ENCODE measurements at places on chromosomes 12 and 14.

DNA sequence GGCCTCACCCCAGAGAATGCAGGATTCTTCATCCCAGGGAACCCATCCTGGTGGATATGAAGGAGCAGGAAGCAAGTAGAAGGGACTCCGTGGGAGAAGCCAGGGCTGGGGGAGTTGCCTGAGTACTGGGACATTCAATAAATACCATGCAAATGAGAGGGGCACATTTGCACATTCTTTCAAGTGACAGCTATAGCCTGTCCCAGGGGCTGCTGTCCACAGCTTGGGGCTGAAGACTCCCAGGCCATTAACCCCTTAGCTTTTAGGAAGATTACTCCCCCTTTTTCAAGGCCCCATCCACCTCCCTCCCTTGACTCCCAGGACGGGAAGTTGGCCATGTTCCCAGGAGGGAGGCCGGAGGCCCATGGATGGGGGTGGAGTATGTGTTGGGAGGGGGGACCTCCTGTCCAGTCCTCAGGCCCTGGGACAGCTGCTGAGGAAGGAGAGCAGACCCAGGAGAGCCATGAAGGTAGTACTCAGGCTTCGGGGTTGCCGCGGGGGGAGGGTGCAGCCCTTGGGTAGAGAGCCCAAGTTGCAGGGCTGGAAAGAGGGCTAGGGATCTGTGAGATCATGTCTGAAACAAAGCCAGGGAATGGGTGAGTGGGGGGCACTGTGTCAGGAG, 974 bp upstream of the TNS2 start:
- peak; percentile 66 for DNase-seq

DNA sequence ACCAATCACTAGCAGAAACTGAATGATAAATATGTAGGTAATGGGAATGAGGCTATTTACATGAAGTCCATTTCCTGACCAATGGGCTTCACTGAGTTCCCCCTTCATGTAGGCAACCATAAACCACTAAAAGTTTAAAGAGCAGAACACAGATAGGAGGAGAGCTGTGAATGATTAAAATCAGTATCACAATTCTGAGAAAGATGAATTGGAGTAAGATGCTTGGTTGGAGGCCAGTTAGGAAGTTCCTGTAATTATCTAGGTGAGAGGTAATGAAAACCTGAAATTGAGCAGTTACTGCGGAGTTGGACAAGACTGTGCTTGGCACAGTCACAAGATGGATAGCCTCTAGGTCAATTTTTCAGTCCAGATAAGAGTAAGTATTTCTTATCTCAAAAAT, 56.6 kb downstream of the GALNT4 start:
- no peak for DNase-seq

DNA sequence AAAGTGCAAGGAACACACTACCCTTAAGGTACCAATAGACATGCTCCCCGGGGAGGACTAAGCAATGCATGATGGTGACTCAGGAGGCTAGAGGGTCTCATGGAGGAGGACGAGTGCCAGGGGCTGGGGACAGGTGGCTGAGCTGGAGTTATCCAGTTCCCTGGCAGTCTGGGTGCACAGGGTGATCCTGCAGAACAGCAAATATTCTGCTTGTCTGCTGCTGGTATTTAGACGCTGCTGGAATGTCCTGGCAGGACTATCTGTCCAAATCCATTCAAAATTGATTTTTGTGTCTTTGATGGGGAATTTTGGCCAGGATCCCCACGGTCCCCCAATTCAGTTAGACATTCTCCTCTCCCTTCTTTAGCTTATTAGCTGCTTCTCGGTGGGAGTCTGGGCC, 138.7 kb downstream of the C12orf75 start:
- DNase-seq: no peak

- no peak for DNase-seq
Observed at GRCh38 chr12:127238107-127238506, 1028.9 kb upstream of the TMEM132C start.

GRCh38 chr12:20883288-20883687, 72.8 kb downstream of the SLCO1B3 start:
- no peak for DNase-seq

GRCh38 chr12:13864081-13864673, 117.2 kb downstream of the GRIN2B start:
- DNase-seq: peak; percentile 78

DNA sequence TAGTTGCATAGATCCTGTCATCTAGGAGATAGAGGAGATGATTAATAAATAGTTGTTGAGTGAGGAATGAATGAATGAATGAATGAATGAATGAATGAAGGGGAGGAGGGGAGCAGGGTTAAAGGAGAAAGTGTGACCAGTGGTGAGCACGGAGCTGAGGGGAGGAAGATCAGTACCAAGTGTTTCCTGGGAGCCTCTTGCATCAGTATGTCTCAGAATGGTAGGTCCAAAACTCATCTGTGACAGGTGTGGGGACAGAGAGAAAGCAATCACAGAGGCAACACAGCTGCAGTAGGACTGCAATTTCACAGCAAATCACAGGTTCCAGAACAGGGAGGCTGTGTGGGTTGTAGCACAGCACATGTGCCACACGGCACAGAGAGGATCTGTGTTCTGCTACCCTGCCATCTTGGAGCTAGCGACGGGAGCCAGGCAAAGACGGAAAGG, 14.5 kb upstream of the TNFRSF1A start:
- no peak for DNase-seq

- no peak for DNase-seq
Observed at GRCh38 chr14:102751088-102751487, 26.2 kb upstream of the TRAF3 start.

DNA sequence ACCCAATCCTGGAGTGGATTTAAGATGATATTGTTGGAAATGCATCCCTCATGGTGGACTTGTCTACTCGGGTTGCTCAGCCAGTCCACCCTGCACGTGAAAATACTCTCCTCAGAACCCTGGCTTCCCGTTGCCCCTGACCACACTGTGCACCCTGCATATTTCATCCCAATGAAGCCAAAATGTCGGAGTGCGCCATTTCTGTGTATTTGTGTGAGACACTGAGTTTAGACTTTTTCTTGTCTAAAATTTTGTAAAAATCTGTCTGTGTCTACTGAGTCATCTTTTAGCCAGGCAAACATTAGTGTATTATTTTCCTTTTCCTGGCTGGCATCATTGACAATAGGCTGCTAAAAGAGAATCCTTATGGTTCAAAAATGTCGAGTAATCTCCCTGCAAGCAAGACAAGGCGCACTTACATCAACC, 485 bp upstream of the PNMA1 start:
- no peak for DNase-seq

- no peak for DNase-seq
Observed at GRCh38 chr14:105316968-105317510, 2.5 kb downstream of the PACS2 start.

DNA sequence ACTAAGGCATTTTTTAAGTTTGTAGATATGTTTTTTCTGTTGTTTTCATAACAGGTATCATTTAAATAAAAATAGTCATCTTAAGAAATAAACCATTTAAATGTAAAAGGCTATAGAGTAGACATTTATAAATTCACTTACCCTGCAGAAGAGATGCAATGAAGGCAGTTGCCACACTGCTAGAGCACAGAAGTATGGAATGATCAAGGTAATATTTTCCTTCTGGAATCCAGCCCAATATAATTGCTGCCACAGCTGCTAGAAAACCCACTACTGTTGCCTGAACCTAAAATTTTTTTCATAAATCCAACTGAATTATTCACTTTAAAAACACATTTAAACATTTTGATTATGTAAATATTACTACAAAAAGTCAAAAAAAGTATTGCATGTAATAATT, 69.2 kb downstream of the SLC41A2 start:
- no peak for DNase-seq

DNA sequence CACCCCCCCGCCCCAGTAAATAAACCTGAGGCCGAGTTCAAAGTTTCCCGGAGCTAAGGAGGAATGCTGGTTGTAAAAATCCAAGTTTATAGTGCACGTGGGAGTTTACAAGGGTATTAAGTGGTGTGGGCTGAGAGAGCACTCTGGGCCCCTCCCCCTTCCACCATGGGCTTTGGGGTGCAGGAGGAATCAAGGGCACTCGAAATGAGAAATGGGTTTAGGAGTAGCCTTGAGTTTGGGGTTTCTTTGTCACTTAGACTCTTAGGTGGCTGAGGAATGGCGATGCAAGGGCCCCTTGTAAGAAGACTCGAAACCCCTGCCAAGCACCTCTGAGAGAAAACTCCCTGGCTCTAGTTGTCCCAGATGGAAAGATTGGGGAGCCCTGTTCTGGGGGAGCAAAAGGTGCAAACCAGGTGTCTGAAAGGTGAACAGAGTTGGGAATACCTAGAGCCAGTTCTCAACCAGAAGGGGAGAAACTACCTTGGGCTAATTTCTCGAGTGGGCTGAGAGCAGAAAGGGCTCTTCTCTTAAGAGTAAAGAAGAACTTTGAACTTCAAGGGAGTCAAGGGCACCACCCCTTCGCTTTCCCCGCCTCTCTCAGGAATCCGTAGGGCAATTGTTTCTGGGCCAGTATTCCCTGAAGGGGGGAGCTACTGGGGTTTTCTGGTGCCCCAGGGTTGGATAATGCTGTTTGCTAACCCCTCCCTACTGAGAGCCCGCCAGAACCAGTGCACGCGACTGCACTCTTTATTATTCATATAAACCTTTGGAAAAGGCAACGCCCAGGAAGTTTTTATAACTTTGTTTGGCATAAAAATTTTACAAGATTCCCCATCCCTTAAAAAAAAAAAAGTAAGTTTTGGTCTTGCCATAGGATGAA, 4.0 kb upstream of the HOTAIR start:
- DNase-seq: peak; percentile 82

DNA sequence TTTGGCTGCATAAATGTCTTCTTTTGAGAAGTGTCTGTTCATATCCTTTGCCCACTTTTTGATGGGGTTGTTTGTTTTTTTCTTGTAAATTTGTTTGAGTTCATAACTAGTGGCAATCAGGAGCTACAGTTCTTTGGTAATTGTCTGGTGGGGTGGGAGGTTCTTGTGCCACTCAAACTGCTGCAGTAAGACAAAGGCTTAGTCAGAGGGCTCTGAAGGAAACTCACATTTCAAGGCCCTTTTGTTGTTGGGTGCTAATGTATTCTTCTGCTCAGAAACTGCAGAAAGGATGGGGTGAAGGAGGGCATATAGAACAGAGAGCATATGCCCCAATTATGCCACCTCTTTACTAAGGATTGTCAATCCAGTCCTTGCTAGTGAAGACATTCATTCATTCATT, 21.9 kb downstream of the MYRFL start:
- no peak for DNase-seq

DNA sequence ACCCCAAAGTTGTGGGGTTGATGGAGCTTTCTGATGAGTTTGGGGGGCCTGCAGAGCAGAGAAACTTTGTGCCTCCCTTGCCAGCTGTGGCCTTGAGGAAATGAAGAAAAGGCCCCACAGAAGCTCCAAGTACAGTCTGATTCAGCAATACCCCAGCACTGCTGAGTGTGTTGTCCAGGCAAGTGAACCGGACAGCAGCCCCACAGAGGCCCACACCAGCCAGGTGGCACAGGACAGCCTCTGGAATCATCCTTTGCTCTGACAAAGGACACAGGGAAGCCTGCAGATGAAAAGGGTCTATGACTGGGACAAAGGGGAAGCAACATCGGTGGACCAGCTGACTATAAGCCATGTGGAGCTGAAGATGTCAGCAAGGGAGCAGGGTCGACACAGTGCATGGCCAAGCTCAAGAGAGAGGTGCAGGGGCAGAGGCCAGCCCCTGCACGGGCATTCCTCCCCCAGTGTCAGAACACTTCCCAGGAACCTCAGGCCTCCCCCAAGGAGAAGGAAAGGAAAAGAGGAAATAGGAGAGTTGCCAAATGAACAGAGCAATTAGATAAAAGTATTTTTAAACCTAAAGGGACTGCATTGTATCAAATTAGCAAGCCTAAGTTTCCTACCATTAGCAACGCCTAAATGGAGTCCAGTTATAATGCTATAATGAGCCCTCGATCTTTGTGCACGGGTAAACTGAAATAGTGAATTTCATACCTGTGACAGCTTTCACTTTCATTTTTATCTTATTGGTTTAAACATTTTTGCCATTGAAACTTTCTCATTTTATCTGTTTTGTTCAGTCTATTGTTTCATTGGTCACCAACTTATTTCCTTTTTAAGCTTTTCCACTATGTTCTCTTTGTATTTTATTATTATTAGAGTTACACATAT, 46.3 kb upstream of the PTGDR start:
- DNase-seq: no peak

DNA sequence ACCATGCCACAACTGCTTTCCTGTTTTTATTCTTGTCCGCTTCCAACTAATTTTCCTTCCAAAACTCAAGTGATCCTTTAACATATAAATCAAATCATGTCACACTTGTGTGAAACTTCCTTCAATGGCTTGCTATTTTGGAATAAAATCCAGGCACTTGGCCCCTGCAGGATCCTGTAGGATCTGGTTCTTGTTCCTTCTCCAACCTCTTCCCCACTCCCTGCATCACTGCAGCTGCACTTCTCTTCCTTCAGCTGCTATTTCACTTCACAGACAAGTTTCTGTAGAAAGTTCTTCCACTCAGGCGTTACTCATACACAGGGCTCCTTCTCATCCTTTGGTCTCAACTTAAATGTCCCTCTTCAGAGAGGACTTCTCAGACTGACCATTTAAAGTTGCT, 239.7 kb upstream of the BTG1 start:
- DNase-seq: no peak

DNA sequence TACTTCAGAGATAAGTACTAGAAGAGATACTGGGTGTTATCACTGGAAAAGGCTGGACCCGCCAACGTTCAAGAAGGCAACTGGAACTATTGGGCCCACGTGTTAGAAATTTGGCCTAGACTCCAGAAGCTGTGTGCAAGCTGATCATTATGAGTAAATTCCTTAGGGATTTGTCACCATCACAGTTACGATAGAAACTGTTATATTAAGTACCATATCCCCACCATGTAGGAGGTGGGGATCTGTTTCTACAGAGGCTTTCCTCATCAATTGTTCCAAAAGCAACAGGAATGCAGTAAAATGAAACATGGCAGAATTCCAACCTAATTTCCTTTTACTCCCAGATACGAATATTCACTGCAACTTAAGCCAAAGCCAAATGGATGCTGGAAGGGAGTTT, 170.7 kb downstream of the NOVA1 start:
- no peak for DNase-seq

DNA sequence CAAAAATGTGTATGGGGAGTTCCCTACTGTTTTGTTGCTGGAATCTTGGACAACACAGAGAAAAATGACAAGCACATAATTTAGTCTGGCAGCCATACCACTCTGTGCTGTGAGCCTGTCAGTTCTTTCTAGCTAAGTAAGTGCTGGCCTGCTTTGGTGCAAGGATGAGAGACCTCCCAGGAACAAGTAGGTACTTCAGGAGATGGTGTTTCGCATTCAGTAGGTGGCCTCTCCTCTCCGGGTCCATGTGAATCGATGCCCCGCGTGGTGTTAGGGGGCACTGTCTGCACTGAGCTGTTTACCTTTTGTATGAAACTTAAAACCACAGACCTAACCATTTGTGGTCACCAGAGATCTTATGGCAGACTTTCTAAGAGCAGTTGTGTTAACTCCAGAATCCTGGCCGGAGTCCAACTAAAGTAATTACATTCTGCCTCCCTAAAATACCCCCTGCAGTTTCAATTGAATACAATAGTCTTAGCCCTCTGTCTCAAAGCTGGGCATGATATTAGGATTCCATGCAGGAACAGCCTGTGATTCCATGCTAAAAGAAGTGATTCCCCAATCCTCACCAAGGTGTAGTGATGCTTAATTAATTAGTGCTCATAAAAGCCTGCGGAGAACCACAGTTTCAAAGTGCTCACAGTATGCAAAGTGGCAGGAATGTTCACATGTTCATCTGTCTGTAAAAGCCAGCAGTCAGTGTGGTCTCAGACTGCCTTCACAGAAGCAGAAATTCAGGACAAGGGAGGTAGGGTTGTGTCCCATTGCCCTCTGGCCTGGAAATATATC, 64.2 kb downstream of the LLPH start:
- DNase-seq: no peak

GRCh38 chr12:55830601-55831446, 1.4 kb upstream of the DNAJC14 start:
- peak; percentile 38 for DNase-seq

Data from HAP-1 (cell line).